Dermis blood vessel endothelial cell (primary cell): ENCODE measurements at places on chromosomes 3 and 15. TPM values are rescaled to one million over a fixed set of nuclear protein-coding genes. Genes with fewer than 3 reads are reported as not detected.

DNA sequence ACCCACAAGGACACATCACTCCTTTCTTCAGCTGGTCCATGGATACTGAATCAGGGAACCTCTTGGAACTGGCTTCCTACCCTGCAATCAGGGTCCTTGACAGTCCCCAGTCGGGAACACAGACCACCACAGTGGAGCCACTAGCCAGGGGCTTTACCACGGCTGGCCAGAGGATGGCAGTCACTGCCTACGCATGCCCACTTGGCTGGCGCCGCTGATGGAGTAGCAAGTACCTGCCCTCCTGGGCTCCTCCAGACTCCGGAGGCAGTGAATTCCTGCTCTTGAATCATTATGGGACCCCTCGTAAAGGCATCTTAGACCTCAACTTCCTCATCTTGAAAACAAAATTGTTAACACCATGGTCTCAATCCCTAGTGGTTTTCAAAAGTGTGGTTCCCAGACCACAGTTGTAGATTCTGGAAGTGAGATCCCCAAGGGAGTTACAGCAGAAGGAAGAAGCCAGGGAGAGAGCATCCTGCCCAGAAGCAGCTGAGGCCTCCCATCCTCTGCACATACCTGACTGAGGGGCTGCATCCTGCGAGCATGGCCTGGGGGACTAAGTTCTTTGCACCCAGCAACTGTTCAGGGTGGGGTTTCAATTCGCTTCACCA is 9.1 kb upstream of the SKIC8 start:
- peak; percentile 87 for DNase-seq

DNA sequence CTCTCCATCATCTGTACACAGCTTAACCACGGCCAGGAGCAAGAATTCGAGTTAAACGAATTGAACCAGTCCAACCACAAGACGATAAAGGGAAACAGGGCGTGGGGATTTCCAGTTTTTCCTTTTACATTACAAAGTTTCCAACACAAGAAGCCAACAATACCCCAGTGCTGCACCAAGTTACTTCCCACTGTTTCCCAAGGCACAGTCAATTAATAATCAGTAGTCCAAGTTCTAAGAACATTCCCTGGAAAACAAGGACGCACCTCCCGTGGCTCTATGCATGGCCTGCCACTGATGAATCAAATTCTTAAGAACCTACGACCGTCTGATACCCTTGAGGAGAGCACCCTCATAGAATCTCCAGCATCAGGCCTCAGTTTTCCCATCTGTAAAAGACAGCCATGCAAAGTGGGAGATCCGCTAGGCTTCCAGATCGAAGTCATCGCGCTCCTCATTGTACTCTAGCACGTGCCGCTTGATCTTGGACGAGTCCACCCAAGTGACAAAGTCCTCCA is 774 bp downstream of the IMP3 start:
- peak; percentile 56 for DNase-seq

- peak; percentile 25 for DNase-seq
Observed at GRCh38 chr3:124985349-124985748, 50.8 kb upstream of the MUC13 start.

FGD5 gene
- total RNA-seq: 103 and 196 TPM in 2 replicates

LYZL4 gene
- not detected in 2 replicates for total RNA-seq

GRCh38 chr15:101204739-101205535 is 46.9 kb downstream of the CHSY1 start:
- no peak for DNase-seq

ADAMTS9 gene
- 80.3 and 86.0 TPM in 2 replicates for total RNA-seq

DNA sequence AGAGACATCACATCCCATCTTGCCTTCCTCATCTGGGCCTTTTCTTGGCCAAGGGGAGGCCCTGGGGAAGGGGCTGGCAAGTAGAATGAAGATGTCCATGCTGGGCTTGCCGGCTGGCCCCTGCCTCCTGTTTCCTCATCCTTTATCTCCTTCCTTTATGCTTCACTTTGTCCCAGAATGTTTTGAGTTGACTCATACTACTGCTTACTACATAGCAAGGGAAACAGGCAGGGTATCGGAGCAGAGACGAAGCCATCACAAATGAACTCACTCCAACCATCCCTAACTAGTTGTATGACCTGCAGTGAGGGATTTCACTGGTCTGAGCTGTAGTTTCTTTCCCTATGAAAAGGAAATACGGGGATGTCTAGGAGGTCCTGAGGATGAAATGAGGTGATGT is 66.0 kb downstream of the CHDH start:
- DNase-seq: no peak

GREM1 gene
- total RNA-seq: 0.47 and 1.2 TPM in 2 replicates

DNA sequence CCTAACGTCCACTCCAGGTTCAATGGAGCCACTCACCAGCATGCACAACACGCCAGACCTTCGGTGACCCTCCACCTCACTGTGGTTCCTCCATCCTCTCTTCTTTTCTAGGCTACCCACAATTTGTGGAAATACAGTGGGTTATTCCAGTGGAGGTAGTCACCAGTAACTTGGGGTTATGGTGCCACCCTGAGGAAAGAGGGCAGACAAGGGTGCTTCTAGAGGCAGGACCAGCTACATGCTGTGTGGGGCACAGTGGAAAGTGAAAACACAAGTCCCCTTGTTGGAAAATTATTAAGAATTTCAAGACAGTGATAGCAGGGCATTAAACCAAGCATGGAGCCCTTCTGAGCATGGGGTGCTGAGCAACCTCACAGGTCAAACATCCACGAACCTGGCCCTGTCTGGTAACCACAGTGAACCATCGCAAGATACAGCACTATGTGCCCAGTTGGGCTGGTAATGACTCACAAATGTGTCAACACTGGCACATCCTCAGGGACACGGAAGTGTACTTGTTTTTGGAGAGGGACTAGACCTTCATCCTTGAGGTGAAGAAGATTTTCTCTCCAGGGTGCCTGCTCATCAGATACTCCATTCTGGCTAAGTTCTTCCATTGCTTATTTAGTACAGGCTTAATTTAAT is 166.7 kb downstream of the STT3B start:
- DNase-seq: peak; percentile 31

DNA sequence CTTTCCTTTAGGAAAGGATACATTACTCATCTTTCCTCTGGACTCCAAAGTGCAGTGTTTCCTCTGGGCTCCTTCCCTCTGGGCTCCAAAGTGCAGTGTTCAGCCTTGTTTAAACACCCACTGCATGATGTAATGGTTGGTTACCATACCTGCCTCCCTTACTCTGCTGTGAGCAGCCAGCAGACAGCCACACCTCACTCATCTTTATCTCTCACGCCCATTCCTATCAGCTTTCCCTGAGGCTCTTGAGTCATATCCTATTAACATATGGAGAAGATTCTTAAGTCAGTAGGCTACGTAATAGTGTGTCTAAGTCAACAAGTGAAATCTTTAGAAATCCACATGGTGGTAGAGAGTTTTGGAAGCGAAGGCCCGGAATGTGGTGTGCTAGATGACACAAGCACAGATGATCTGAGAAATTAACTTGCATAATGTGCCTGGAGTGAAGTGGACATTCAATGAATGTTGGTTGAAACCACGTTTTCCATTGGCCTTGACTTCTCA is 97.2 kb upstream of the CTNNB1 start:
- DNase-seq: no peak

DNA sequence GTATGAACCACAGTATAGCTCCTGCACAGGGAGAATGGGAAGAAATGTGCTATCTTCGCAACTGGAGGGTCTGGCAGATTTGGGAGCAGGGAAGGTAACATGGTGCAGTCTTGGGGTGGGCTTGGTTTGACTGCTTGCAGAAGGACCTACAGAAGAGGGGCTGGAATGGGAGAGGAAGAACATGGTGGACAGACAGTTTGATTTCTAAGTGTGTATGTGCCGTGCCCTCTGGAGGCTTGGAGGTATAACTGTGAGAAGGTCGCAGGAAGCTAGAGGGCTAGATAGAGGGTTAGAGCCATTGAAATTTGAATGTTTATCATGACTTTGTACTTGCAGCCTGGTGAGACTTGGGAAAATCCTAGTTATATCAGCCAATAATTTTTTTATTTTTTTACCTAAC is 169.2 kb downstream of the SQOR start:
- no peak for DNase-seq

DNA sequence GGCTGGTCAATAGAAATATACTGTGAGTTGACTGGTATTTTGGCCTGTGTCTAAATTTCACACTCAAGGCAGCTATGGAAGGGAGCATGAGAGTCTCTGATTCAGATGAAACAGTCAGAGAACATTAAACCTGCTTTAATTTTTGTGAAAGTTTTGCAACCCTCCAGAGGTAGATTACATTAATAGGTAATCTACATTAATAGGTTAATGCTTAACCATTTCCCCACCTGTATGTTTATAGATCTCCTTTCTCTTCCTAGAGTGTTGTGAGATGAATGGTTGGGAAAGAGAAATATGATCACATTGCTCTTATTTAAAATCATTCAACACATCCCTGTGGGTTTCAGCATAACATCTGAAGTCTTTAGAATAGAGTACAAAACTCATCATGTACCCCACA is 586.9 kb upstream of the DPPA4 start:
- DNase-seq: no peak
